ENCODE measurements at places on chromosomes 1 and 21.

GRCh38 chr1:115809847-115810246 is 31.1 kb downstream of the NHLH2 start:
- no peak for DNase-seq

- DNase-seq: peak; percentile 66
These were observed 388.2 kb downstream of the USP25 start for GRCh38 chr21:16117851-16118590.

DNA sequence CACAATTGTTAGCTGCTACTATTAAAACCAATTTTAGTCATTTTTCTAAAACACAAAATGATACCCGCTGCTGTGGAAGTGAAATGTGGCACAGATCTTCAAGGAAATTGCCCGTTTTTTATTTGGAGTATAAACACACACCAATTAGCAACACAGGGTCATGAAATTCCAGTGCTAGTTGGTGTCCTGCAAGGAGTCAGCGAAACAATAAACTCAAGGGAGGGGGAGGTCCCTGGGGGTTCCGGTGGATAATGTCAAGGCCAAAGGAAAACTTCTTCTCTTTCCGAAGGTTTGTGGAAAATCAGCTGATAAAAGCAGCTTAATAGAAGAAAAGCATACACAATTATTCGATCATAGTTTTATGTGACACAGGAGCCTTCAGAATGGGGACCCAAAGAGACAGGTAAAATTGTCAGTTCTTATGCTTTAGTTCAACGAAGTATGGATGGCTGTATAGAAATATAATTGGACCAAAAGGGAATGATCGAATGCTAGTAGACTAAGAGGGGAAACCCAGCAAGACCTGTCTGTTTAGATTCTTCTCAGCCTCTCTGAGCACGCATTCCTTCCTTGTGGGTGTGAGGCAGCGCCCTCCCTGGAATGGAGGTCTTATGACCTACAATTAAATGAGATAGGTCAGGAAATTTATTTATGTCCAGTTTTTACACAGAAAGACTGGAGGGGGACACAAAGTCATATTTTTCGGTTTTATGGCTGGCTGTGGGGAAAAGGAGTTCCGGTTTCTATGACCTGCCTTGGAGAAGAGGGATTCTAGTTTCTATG is 65.9 kb downstream of the KCNK1 start:
- peak; percentile 79 for DNase-seq

DNA sequence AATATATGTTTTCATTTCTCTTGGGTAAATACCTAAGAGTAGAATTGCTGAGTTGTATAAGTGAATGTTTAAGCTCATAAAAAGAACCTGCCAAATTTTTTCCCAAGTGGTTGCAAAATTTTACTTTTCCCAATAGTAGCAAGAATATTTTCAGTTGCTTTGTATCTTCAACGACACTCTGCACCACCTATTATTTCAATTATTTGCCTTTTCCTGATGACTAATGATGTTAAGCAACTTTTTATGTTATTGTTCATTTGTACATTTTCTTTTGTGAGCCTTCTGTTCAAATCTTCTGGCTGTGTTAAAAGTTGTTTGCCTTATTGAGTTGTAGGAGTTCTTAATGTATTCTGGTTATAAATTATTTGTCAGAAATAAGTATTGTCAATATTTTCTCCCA is 299.1 kb upstream of the NRIP1 start:
- DNase-seq: no peak

- DNase-seq: peak; percentile 19
These were observed 100.7 kb downstream of the SLC16A1 start for GRCh38 chr1:112855152-112855828.

DNA sequence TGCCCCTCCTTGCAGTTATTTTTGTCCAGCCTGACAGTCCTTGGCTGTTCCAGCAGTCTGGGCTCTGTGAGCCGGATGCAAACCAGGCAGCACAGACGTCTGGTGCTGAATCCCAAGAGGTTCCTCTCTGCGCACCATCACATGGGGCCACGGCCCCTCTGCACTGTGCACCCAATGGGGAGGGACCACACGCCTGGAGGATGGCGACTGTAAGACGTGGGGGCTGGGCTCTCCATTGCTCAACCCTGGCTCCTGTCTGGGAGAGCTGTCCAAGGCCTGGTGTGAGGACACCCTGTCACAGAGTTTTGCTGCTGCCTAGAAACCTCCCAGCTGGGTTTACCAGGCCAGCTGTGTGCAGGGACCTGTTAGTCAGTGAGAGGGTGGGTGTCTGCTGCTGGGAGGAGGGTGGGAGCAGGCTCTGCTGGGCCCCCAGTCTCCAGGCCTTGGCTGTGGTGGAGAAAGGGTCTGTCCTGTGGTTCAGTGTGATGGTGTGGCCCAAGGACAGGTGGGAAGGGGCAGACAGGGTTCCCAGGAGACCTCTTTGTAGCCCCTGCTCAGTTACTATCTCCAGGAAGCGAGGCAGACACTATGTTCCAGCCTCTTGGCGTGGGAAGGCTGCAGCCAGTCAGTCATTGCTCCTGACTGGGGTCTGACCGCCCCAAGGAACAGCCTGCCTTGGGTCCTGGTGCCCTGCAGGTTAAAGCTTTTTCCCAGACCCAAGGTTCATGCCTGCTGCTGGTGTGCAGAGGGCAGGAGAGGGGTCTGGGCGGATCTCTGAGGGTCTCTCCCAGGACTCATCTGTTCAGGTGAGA is 13.8 kb downstream of the HEYL start:
- peak; percentile 27 for DNase-seq

All from eye (tissue), 1 donor.